Suprapubic skin (tissue), 4 donors: ENCODE measurements at places on chromosomes 4 and X.

- DNase-seq: no peak
- H3K36me3 ChIP-seq: no peaks in the 10 kb centered on the region
- H3K27ac ChIP-seq: no peak overlapping the region
- no peak overlapping the region for H3K4me3 ChIP-seq
- no peaks in the 10 kb centered on the region for H3K4me1 ChIP-seq
- H3K27me3 ChIP-seq: no peaks in the 10 kb centered on the region
Observed at GRCh38 chr4:61521451-61521850, 321.3 kb downstream of the ADGRL3 start.

DNA sequence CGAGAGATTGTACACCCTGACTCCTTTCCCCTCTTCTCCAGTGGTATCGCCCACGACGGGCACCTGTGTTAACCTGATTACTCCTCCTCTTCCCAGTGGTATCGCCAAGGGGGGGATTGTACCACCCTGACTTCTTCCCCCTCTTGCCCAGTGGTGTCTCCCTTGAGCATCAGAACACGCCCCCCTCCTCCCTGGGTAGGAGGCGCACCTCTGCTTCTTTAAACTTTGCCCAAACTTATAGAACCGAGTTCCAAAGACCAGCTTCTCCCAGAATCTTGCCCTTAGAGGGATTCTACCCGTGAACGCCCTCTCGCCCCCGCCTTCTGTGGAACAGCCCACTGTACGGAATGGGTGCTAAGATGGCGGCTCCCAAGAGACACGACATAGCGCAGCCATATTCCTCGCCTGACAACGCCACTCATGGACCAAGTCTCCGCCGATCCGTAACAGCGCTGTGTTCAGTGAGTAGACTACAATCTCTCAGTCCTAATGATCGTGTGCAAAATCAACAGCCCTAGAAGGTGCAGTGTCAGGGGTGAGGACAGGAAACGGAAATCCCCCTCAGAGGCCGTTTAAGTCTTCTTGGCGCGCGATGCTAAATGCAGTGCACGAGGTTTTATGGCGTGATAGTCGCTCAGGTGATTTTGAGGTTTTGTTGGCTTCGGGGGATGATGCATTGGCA, 4.2 kb upstream of the ZNF157 start:
- peak overlapping the region; percentile 43 for H3K4me3 ChIP-seq
- H3K36me3 ChIP-seq: no peaks in the 10 kb centered on the region
- DNase-seq: peak; percentile 75
- H3K27me3 ChIP-seq: no peaks in the 10 kb centered on the region
- H3K4me1 ChIP-seq: peaks cover 4% of the 10 kb centered on the region

DNA sequence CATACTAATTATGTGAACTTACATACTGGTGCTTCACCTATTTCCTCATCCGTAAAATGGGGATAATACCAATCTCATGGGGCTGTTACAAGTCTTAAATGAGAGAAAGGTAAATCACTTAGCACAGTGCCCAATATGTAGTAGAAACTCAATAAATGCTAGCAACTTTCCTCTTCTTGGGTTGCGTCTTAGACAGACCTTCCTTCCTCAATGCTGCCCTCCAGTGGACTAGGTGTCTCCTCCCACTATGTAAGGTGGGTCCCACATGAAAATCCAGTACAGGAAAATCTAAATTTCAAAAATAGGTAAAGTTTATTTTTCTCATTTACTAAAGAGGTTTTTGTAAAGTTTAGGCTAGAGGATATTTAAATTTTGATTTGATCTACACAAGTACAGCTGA, 20.6 kb downstream of the ZDHHC9 start:
- H3K27me3 ChIP-seq: no peaks in the 10 kb centered on the region
- no peak overlapping the region for H3K27ac ChIP-seq
- H3K4me3 ChIP-seq: no peak overlapping the region
- no peak for DNase-seq
- H3K36me3 ChIP-seq: peaks cover 5% of the 10 kb centered on the region
- no peaks in the 10 kb centered on the region for H3K4me1 ChIP-seq

- H3K4me1 ChIP-seq: no peaks in the 10 kb centered on the region
- H3K36me3 ChIP-seq: no peaks in the 10 kb centered on the region
- H3K4me3 ChIP-seq: no peak overlapping the region
- no peak overlapping the region for H3K27ac ChIP-seq
- no peak for DNase-seq
Observed at GRCh38 chrX:120653000-120653399, 23.1 kb upstream of the C1GALT1C1 start.

DNA sequence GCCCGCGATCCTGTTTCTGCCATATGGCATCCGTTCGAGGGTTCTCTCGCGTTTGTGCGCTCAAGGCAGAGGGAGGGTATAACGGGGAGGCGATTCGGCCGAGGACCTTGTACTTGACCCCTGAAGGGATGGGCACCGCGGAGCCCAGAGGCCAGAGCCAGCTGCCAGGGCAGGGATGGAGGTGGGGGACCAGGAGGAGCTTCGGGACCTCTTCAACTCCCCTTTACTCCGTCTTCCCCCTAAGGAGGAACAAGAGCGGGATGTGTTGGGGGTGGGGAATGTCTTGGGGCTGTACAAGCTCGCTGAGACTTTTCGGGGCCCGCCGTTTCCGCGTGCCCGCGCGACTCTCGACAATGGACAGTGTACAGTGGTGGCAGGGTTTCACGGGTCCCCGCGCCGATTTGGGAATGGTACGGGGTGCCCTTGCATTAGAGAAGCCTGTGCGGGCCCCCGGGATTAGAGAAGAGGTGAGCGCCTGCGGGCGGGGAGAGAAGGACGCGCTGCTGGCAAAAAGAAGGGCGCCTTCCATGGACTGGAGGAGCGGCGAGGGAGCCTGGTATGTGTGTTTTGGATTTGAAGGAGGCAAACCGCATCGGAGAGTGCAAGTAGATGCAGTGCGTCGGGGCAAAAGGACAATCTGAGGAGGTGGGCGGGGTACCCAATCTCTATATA, 760 bp downstream of the UGT8 start:
- H3K27me3 ChIP-seq: peaks cover 38% of the 10 kb centered on the region
- no peak for DNase-seq
- no peak overlapping the region for H3K27ac ChIP-seq
- peaks cover 22% of the 10 kb centered on the region for H3K4me1 ChIP-seq
- peak overlapping the region; percentile 50 for H3K4me3 ChIP-seq
- no peaks in the 10 kb centered on the region for H3K36me3 ChIP-seq

GRCh38 chr4:150363721-150364688, 217.9 kb upstream of the MAB21L2 start:
- no peaks in the 10 kb centered on the region for H3K36me3 ChIP-seq
- H3K27ac ChIP-seq: no peak overlapping the region
- H3K27me3 ChIP-seq: no peaks in the 10 kb centered on the region
- no peak overlapping the region for H3K4me3 ChIP-seq

DNA sequence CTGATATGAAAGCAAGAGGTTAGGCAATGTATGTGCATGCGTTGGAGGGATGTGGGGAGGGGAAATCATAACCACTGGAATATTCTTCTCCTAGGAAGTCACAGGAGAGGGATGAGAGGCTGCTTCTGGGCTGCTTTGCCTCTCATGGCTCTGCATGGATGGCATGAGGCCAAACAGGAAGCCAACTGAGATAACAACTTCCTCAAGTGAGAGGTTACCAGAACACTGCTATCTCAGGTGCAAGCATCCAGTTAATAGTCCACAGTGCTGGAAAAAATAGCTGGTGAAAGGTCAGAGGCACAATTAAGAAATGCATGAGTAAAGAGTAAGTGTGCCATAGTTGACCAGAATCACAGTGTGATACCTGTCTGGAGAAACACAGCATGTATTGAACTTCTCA, 113.3 kb downstream of the ELOVL6 start:
- no peaks in the 10 kb centered on the region for H3K27me3 ChIP-seq
- DNase-seq: no peak
- H3K36me3 ChIP-seq: no peaks in the 10 kb centered on the region
- peaks cover 12% of the 10 kb centered on the region for H3K4me1 ChIP-seq

DNA sequence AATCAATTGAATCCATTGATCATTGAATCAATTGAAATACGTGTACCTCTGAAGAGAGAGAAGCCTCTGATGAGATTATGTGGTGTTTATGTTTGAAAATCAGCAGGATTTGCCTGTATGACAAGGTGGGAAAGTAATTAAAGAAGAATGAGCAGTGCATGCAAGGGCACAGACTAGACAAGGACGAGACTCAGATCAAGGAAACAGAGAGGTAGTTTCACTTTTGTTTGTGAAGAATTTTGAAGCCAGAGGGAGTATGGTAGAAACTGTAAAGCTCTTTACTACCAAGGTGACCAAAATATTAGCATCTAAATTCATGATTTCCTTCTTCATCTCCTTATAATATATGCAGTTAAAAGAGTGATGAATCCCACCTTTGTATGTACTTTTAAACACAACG, 1830.0 kb upstream of the IGFBP7 start:
- H3K36me3 ChIP-seq: no peaks in the 10 kb centered on the region
- no peak for DNase-seq
- H3K27ac ChIP-seq: no peak overlapping the region
- H3K27me3 ChIP-seq: no peaks in the 10 kb centered on the region

- no peak overlapping the region for H3K4me3 ChIP-seq
- no peak for DNase-seq
- no peaks in the 10 kb centered on the region for H3K4me1 ChIP-seq
- no peaks in the 10 kb centered on the region for H3K27me3 ChIP-seq
- no peaks in the 10 kb centered on the region for H3K36me3 ChIP-seq
- H3K27ac ChIP-seq: no peak overlapping the region
Observed at GRCh38 chr4:29578329-29578728, 1141.8 kb upstream of the PCDH7 start.

DNA sequence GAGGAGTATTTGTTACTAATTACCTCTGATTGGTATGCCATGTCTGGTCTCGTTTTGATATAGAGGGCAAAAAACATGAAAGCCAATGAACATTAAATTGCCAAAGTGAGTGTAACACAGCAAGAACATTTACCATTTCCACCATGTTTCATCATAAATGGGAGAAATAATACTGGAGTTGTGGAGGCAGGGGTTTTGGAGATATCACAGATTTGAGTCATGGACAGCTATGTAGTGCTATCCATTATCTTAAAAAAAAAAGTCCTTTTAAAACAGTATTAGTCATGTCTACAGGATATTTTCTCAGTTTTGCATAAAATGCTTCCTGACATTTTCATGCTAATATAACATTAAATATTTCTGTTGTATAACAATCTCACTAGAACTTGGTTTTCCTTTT, 301.2 kb downstream of the IL1RAPL1 start:
- H3K4me1 ChIP-seq: no peaks in the 10 kb centered on the region
- no peak overlapping the region for H3K27ac ChIP-seq
- no peak for DNase-seq
- no peak overlapping the region for H3K4me3 ChIP-seq
- H3K27me3 ChIP-seq: no peaks in the 10 kb centered on the region
- H3K36me3 ChIP-seq: no peaks in the 10 kb centered on the region

DNA sequence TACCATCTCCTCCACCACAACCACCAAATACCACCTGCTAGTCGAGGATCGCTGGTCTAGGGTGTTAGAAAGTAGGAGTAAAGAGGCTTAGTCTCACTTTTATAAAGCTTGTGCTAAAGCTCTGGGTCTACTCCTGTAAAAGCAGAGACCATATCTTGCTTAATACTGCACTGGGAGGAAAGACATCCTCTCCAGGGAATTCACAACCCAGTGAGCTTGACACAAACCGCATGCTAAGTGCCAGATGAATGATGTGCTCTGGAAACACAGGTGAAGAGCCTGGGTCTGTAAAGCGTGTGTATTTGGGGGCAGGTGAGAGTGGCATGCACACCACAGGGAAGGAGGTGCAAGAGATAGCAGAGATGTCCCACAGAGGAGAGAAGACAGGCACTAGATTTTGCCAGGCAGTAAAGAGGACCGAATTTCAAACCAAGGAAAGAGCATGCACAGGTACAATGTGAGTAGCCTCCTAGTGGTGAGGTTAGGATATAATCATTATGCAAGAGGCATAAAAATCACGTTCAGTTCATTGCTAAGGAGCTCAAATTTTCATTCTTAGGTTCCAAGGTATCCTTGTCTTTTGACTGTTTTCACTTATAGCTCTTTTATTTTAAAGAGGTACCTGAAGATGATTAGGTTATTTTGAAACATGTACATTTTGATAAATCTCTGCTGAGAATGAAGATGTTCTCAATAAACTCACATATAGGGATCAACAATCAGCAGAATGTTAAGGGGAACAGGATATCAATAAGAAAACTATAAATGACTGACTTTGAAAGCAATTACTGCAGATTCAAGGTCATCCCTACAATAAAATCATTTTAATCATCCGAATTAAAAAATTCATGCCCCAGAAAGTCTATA, 20.7 kb downstream of the TAPT1 start:
- peaks cover 10% of the 10 kb centered on the region for H3K4me1 ChIP-seq
- no peaks in the 10 kb centered on the region for H3K27me3 ChIP-seq
- H3K36me3 ChIP-seq: peaks cover 15% of the 10 kb centered on the region
- H3K27ac ChIP-seq: no peak overlapping the region
- H3K4me3 ChIP-seq: no peak overlapping the region
